ENCODE measurements at places on chromosomes 3 and 15.

GRCh38 chr3:134432236-134432635 is 53.5 kb downstream of the ANAPC13 start:
- no peak for DNase-seq

DNA sequence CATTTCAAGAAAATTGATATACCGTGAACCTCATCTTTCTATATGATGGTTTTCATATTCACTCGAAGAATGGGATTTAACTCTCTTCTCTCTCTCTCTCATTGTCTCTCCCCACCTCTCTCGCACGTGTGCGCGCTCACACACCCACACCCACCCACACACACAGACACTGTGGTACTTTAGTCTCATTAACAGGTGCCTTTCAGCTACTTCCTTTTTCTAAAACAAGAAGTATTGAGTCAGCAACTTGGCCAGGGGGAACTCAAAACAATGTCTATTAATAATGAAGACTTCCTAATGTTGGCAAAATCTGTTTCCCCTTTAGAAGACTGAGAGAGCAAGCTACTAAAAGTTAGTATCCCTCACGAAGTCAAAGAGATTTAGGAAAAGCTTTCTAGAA is 150.7 kb downstream of the TMCO5A start:
- no peak for DNase-seq

GRCh38 chr15:60757831-60758570 is 279.1 kb upstream of the ICE2 start:
- DNase-seq = no peak

DNA sequence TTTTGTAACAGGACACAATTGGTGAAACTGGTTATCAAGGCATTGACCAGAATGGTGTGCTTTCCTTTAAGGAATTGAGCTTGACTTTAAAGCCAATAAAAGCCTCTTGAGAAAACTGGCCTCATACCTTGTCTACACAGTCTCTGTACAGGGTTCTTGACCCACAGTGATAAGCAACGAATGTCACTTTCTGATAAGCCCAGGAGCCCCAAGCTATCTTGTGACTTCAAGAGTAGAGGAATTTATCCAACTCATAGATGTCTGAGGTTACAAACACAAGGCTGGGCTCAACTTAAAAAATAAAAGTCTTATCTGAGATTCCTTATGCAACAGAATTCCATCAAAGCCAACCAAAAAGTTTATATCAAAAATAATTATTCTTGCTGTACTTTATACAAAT is 212.1 kb downstream of the GBE1 start:
- DNase-seq = no peak

- DNase-seq = no peak
Measured at GRCh38 chr3:38634111-38634510, 15.4 kb downstream of the SCN5A start.

GRCh38 chr3:64457811-64458210 is 230.0 kb downstream of the ADAMTS9 start:
- no peak for DNase-seq

- DNase-seq = no peak
Measured at GRCh38 chr3:188236271-188236670, 82.3 kb downstream of the LPP start.

GRCh38 chr15:35784745-35785144 is 238.8 kb upstream of the DPH6 start:
- no peak for DNase-seq

- DNase-seq = no peak
Measured at GRCh38 chr3:189790658-189791057, 159.5 kb downstream of the TP63 start.

DNA sequence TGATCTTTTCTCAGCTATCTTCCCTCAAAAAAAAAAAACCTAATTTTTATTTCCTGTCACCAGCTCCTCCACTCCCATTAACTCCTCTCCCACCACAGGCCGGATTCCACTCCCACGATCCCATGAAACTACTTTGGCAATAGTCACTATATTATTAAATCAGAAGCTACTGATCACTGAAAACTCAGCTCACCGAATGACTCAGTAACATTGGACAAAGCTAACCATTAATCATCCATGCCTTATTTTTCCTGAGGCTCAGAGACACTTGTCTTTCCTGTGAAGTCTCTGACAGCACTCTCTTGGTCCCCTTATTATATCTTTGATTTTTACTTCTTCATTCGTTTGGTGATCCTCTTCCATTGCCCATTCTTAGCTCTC is 260.2 kb downstream of the CGGBP1 start:
- no peak for DNase-seq

DNA sequence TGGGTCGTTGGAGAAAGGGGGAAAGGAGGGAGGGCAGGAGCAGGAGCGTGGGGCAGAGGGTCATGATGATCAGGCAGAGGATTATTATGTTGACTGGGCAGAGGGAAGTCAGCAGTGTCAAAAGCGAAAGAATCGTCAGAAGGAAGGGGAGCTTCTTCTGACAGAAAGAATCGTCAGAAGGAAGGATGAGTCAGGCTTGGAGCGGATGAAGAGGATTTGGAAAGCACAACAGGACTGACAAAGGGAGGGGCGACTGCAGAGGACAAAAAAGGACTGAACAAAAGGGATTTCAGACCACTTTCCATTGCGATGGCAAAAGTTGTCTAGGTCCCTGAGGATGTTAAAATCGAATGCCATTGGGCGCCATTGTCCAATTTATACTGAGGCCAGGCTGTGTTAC is 1053.5 kb downstream of the SI start:
- DNase-seq = no peak

- no peak for DNase-seq
Measured at GRCh38 chr3:160454995-160455394, 5.4 kb upstream of the TRIM59 start.

DNA sequence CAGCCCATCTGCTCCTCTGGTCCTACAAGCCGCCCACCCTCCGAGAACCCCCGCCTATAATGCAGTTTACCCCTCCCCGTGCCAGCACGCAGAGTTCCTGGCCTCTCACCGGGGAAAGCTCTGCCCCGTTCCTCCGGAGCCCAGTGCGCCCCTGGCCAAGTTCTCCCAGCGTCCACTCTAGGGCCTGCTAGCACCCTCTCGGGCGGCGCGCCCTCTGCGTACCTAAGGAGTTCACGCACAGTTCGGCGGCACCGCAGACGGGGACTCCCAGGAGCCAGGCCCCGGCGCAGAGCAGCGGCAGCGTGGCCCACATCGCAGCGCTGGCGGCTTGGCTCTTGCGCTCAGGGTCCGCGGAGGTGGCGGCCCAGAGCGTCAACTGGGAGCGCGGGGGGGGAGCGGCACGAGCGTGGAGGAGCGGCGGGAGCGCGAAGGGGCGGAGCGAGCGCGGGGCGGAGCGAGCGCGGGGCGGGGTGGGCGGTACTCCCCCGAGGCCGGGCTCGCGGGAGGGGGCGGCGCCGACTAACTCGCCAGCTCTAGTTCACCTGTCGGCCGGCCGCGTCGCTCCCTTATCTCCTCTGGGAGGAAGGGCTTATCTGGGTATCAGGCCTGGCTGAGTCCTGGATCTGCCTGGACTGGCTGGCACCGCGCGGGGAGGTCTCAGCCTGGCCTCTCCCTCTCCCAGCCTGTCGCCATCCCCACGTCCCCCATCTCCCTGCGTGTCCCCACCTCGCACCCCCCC is at the start of gene CTSH:
Gene CTSH, minus strand, starts transcription at position 378 of the 739 bp plus-strand sequence. Its CDS starts 65 bp downstream, at position 313.
- peak; percentile 77 for DNase-seq

DNA sequence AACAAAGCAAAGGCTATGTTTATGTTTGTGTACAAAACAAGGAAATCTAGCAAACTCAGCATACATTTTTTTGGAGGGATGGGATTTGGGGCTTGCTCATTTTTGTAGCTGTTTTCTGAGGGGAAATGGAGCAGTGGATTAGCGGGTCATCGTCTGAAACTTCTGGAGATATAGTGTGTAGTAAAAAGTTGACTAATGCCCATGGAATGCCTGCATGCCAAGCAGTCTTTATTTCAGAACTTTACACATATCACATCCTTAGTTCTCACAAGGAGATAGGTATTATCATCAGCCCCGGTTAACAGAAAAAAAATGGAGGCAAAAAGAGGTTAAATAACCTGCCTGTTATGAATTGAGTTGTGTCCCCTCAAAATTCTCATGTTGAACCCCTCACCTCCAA is 47.1 kb downstream of the ATP13A4 start:
- no peak for DNase-seq

GRCh38 chr3:17154221-17154620 is 269.5 kb downstream of the PLCL2 start:
- DNase-seq = no peak

- DNase-seq = no peak
Measured at GRCh38 chr15:48440084-48440483, 108.9 kb downstream of the DUT start.

DNA sequence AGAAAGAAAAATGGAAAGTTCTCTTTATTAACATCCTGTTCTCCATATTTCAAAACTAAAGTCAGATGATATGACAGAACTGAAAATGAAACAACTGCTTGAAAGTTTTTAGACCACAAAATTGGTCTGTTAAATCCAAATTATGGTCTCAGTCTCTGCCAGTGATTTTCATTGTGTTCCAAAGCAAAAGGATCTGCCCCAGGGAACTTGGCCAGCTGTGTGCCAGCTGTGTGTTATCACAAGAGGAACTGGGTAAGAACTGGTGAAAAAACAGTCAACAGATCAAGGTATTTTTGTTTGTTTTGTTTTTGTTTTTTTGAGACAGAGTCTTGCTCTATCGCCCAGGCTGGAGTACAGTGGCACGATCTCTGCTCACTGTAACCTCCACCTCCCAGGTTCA is 323.3 kb downstream of the CTNNB1 start:
- no peak for DNase-seq

GRCh38 chr15:45734260-45734711 is 99.5 kb downstream of the SQOR start:
- DNase-seq = no peak

DNA sequence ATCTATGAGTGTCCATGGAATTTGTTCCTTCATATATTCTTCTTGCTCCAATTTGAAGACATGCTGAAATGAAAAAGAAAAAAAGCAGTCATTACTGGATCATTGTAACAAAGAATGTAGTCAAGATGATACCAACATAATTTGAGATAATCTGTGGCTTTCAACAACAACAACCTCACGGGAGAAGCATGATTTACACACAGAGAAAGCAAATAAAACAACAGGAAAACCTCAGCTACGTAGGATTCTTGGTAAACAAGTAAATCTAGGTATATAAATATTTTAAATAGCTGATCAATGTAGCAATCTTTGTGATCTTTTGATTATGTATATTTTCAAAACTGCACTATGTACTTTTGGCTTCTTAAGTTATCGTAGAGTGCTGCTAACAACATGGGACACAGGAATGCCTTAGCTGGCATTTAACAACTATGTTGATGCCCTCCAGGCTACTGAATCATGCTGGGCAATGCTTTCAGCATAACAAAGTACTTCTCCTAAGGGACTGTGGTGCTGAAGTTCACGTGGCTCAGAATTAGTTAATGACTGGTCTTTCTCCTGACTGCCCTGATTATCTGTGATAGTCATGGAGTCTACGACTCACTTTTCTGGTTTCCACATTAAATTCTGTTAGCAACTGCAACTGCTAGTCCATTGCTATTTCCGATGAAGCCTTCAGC is 96.5 kb upstream of the MYO5C start:
- no peak for DNase-seq

DNA sequence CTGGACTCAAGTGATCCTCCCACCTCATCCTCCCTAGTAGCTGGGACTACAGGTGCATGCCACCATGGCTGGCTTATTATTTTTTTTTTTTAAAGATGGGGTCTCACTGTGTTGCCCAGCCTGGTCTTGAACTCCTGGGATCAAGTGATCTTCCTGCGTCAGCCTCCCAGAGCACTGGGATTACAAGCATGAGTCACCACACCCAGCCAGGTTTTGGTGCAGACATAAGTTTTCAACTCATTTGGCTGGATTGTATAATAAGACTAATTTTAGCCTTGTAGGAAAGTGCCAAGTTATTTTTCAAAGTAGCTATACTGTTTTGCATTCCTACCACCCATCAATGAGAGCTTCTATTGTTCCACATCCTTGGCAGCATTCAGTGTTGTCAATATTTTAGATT is 32.1 kb downstream of the BUB1B start:
- no peak for DNase-seq

GRCh38 chr3:95607926-95608325 is 1206.5 kb upstream of the EPHA6 start:
- no peak for DNase-seq

GRCh38 chr3:42102571-42102970 is 11.4 kb downstream of the TRAK1 start:
- no peak for DNase-seq

DNA sequence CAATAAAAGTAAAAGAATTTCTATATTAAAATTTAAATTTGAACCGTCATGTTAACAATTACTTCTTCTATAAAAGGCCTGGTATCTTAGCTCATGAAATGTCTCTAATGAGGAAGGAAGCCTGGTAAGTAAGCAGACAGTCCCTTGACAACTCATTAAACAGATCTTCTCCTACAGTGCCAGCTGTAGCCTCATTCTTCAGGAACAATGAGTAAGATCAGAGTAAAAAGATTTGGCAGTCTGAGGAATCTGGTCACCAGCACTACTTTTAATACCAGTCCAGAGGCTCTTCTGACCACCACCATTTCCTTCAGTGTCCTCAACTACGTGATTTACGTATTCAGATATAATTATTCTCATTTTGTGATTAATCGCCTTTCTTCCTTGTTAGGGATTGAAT is 955.0 kb upstream of the ALCAM start:
- DNase-seq = no peak

DNA sequence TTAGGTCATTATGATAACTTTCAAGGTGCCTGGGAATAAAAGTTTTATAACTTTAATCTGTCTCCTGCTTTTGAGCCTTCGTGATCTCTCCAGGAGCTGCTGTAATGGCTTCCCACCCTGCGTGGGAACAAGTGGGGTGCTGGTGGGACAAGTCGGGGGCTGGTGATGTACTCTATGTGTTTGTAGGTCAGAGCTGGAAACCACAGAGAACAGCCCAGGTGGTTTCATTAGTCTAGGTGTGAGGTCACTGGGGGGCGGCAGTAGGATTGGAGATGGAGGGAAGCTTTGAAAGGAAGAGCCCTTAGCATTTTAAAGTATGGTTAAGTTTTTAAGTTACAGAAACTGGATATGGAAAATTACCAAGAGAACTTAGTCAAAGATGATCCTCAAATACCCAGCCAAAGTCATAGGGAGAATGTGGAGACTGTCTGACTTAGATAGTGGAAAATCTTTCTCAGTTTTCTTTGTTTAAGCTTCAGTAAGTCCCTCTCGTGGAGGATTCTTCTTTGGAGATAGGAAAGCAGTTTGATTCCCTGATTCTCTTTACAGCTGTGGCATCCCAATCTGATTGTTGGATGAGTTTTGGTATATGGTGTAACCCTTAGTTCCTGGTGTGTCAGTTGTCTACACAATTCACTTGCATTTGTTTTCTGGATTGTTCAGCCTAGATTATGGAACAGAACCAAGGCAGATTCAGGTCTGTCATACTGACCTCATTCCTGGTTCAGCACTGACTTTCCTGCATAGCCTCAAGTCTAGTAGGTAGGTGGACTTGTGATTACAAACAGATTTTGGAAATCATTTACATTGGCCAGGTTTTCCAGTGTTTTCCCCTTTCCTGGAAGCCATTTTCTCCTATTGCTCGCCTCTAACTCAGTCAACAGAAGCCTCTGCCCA is 115.6 kb downstream of the FNDC3B start:
- DNase-seq = no peak

DNA sequence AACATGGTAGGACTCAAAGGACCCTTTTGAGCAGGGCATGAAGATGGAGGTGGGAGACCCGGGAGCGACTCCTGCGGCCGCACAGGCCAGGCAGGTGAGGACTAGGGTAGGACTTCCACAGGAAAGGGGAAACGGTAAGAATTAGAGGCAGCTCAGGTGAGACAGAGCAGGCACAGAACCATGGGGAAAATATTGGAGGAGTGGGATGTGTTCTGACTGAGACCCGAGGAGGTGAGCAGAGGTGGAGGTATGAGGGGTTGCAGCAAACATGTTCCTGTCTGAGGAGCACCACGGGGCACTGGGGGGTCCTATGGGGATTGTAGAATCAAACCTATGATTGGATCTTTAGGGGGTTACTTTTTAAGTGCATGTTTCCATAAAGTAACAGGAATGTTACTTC is 1.4 kb upstream of the ISG20 start:
- no peak for DNase-seq
